Stimulated activated CD4-positive, alpha-beta T cell treated with anti-CD3 and anti-CD28 coated beads, Interleukin-15, amount 100 ng/mL, for 24 hours (primary cell): ENCODE measurements at places on chromosomes 6 and 20.

DNA sequence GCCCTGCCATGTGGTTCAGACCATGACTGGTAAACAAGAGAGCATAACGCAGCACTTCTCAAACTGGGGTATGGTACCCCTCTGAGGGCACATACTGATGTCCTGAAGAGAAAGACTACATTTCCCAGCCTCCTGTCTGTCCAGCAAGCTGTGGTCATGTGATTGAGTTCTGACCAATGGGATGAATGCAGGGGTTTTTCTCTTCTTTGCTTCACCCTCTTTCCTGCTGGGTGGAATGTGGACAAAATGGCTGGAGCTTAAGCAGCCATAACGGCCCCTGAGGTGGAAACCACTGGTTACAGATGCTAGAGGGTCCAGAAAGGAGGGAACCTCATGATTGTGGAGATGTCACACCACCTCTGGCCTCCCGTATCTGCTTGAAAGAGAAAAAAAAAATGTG, 19.4 kb upstream of the KCNB1 start:
- DNase-seq: no peak

- no peak for DNase-seq
Measured at GRCh38 chr6:155150967-155151671, 112.7 kb upstream of the CLDN20 start.

GRCh38 chr20:50593005-50593335, 82.8 kb downstream of the PTPN1 start:
- DNase-seq: no peak

DNA sequence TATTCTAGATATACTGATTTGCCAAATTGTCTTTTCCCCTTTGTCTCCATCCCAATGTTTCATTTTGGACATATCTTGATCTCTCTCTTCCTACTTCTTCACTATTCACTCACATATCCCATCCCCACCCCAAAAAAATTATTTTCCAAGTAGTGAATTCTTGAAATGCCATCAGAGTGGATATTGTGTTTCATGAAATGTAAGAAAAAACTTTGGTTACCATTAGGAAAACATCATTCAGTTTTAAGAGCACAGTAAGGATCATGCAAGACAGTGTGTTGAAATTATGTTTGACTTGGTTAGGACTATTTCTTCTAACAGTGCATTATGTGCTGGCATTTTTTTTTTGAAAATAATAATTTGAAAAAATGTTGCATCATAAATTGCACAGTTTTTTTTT, 5.7 kb downstream of the RSPO3 start:
- DNase-seq: no peak

DNA sequence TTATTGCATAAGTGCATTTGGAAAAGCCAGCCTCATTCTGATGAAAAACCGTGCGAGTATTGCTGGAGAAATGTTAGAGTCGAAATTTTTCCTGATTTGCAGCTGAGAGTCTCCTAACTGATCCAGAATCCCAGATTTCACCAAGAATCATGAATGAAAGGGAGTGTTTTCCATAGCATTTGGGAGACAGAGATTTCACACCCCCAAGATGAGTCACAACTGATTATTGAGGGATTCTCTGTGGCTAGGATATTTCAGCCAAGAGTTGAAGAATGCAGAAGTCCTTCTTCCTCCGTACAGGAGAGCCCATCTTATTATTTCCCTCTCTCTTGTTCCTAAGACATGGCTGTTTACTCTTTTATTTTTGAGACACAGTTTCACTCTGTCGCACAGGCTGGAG, 82.2 kb upstream of the SALL4 start:
- DNase-seq: no peak

GRCh38 chr6:24950218-24950941, 14.6 kb upstream of the RIPOR2 start:
- no peak for DNase-seq

DNA sequence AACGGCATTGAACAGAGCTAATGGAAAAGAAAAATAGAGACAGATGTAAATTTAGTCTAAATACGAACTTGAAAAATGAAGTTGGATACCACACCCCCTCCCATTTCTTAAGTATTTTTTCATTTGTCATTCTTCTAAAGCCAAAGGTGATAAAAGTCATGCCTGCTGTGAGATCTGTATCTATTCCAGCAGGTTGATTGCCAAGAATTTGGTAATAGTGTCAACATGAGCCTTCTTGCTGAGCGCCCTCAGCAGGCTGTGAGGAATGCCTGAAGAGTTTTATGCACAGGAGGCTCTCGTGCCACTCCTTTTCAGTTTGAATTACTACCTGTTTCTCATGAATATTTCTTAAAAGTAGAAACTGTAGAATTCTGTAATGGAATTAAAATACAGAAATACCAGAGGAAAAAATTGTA, 165.4 kb downstream of the QKI start:
- no peak for DNase-seq

DNA sequence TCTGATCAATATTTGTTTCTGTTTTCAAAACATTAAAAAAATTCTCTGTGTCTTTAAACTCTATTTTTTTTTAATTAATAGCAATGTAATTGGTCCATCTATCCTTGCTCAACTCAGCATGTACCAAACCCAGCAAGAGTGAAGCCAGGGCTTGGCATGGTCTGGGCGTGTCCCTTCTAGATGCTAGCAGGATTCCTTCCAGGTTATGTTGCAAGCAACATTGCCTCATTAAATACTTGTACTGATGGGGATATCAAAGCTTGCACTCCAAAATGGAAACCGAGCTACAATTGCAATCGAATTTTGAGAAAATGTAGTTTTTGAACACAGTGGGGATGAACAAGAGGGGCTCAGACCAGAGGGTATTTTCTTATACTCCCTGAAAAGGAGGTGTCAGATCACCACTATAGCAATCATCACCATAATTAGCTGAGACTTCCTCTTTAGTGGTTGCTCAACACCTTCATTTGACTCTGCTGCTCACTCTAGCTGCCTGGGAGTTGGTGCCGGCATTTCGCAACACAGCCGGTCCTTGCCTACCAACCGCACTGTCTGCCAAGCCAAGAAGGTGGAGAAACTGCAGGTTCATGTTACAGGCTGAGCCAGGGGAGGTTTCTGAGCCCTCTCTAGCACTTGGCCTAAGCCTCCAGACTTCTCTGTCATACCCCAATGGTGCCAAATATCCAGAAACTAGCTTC, 67.8 kb upstream of the RALGAPA2 start:
- DNase-seq: no peak

GRCh38 chr6:131383421-131384411, 189.3 kb upstream of the ARG1 start:
- DNase-seq: no peak

DNA sequence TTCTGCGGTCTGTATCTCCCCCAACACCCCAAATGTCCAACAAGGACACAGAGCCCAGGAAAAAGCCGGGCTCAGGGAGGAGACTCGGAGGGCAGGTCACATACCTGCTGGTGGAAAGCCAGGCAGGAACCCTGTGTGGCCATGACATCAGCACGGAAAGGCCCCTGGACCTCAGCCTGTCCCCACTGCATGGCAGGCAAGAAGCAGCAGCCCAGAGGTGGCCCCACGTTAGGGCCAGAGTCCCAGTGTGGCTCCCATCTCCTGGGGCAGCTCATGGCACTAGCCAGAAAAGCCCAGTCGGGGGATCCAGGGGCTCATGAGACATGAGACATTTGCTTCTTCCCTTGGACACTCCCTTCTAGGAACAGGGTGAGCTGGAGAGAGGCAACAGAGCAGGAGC, 258.7 kb downstream of the DLL1 start:
- DNase-seq: no peak

DNA sequence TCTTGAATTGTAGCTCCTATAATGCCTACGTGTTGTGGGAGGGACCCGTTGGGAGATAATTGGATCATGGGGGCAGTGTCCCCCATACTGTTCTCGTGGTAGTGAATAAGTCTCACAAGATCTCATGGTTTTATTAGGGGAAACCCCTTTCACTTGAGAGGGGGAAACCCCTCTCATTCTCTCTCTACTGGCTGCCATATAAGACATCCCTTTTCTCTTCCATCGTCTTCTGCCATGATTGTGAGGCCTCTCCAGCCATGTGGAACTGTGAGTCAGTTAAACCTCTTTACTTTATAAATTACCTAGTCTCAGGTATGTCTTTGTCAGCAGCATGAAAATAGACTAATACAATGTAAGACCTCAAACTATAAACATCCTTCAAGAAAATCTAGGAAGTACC, 23.1 kb downstream of the PAQR8 start:
- DNase-seq: no peak

DNA sequence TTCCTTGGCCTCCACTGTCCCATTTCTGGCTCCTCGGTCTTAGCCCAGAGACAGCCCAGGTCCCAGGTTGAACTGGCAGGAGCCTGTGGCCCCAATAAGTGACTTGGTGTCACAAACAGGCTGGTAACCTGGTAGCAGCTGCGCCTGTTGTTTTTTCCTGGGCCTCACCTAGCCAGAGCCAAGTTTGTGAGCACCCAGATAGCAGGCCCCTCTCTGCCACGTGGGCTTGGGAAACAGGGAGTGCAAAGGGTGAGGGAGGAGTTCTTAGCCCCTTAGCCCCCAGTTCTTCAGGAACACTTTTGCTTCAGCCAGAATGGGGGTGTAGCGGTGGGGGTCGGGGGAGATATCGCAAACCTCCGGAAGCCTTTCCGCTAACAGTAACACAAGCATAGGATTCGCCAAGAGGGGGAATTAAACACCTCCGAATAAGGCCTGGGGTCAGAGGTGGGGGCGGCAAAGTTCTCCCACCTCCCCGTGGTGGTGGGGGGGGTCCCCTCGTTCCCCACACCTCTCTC, 760 bp downstream of the C6orf132 start:
- no peak for DNase-seq

GRCh38 chr20:2133318-2134183, 31.9 kb downstream of the STK35 start:
- DNase-seq: no peak

DNA sequence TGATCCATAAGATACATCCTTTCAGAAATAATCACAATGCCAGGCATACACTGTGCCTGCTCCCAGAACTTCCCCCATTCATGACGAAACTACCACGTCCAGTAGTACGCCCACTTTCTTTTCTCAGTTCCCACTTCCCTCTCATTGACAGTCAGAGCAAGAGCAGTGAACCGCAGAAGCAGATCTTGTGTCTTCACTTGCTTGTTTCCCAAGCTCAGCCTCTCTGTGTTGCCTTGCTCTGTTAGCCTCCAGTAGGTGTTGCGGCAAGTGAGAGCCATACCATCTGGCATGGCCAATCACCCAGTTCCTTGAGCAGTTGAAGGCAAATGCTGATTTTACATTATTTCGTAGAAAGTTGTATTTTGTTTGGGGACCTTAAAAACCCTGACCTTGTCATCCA, 11.7 kb downstream of the UST start:
- peak; percentile 54 for DNase-seq
